ENCODE measurements at places on chromosomes 3 and 15.
A peak's percentile ranks its signal among the peaks of the same experiment; 100 is the strongest.

GRCh38 chr15:39736412-39737195 lies 46.0 kb downstream of the FSIP1 start:
- no peak for DNase-seq

- peak; percentile 9 for DNase-seq
These were observed 135.1 kb downstream of the KCNMB2 start for GRCh38 chr3:178671377-178671776.

DNA sequence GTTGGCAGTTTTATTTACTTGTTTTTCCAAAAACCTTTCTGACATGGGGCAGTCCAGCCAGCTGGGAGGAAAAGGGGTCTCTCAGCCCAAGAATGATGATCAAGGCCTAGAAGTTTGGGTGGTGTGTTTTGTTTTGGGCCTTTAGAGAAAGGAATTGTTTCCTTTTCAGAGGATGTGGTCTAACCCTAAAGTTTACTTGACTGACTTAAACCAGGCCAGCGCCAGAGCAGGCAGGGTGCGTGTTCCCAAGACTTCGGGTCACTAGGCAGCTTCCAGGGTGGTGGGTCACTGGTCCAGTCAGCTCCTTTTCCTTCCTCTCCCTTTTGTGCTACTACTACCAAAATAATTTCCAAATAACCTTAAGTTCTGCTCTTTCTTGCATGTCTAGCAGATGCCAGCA lies 4.9 kb downstream of the FLNB start:
- no peak for DNase-seq

GRCh38 chr3:41320953-41321641 lies 121.8 kb downstream of the CTNNB1 start:
- DNase-seq = no peak

DNA sequence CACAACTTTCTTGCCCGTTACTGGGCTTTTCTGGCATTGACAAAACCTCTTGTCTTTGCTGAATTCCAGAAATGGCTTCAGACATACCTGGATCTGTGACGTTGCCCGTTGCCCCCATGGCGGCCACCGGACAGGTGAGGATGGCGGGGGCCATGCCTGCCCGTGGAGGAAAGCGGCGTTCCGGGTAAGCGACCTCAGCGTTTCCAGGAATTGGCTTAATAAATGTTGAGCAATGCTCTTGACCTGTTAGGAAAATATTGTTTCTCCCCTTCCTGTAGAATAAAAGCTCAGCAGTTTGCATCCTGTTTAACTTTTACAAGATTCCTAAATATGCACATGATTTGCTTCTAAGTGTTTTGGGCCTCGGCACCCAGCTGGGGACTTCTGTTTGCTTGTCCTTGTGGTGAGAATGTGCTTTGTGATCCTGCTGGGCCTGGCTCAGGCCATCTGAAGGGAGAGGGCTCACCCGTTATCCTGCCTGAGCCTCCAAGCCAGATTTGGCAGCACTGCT lies 46.7 kb downstream of the ARNT2 start:
- no peak for DNase-seq

- no peak for DNase-seq
These were observed 459.6 kb downstream of the NLGN1 start for GRCh38 chr3:173857154-173857553.

DNA sequence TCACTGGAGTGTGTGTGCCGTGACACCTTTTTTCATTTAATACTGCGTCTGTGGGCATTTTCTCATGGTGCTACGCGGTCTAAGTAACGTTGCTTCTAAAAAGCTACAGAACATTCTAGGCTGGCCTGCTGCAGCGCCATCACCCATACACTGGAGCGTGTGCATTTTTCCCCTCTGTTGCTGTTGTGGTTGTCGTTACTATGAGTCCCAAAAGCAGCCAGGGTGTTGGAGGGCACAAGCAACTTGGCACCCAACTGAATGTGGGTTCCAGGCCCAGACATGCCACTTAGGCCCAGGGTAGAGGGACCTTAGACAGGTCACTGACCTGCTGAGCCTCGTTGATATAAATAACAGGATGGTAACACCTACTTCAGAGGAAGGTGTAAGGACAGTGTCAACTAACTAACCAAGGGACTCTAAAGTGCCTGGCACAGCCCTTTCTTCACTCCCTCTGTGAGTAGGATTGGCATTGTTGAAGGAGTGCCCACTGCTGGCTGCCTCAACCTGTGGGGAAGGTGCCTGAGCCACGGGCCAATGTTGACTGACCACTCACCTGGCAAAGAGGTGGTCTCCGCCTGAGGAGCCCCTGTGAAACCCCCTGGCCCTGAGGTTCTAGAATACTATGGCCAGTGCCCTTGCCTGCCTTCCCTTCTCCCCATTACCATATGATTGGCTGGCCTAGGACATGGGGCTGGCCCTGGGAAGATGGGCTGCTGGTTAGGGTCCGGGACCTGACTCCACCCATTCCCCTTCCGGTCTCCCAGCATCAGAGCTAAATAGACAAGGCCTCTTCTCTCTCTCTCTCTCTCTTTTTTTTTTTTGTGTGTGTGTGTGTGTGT lies 3.5 kb downstream of the CSK start:
- DNase-seq = no peak

DNA sequence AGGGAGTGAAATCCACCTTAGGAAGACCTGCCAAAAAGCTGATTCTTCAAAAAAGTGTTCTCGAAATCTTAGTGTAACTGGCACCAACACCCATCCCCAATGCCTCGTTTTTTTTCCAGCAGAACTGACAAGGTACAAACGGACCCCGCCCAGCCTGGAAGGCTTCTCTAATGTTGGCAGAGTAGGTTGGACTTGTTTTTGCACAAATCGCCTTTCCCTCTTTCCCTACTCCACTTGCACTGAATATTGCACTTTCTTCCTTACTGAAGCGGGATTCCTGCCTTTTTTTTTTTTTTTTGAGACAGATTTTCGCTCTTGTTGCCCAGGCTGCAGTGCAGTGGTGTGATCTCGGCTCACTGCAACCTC lies 544 bp upstream of the TIMMDC1 start:
- DNase-seq = peak; percentile 18

GRCh38 chr3:71360764-71361163 lies 222.8 kb downstream of the FOXP1 start:
- DNase-seq = no peak

DNA sequence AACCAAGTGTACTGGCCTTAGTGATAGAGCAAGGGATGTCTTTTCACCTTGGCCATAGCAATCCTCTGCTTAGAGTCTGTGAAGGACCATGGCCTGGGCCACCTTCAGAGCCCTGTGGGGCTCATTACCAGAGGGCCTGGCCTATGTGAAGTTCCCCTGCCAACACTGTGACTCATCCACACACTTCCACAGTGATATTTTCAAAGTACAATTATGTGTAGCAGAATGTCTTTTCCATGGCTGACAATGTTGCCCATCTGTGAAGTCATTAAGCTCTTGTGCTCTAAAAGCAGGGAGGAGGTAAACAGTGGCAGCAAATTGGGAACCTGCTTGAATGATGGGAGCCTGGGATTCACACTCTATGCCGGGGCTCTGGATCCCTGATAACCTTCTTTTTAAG lies 12.2 kb upstream of the CACNA1D start:
- DNase-seq = no peak

GRCh38 chr3:171770689-171771620 lies 39.3 kb downstream of the PLD1 start:
- DNase-seq = peak; percentile 46

DNA sequence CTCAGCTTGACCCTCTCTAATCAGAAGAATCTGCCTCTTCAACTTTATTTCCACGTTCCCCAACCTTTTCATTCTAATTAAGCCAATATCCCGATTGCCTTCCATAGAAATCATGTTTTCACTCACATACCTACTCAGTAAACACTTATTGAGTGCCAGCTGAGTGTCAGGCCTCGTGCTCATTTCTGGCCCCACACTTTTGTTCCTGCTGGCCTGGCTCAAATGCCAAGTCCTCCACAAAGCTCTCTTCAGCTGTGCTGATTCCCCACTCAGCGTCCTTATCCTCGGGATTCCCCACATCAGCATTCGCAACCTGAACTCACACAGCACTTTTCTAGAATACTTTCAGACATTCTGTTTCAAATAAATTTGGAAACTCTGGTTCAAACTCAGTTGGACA lies 68.9 kb downstream of the THBS1 start:
- DNase-seq = no peak

GRCh38 chr3:15955968-15956367 lies 158.2 kb upstream of the ANKRD28 start:
- no peak for DNase-seq

- DNase-seq = no peak
These were observed 67.2 kb downstream of the DHX30 start for GRCh38 chr3:47870156-47870555.

DNA sequence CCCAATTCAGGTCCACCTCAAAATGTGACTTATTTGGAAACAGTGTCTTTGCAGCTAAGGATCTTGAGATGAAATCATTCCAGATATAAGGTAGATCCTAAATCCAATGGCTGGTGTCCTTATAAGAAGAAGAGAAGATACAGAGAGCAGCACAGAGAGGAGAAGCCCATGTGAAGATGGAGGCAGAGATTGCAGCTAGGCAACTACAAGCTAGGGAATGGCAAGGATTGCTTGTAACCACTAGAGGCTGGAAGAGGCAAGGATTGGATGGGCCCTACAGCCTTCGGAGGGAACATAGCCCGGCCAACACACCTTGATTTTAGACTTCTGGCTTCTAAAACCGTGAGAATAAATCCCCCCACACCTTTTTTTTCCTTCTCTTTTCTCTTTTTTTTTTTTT lies 38.5 kb downstream of the SYN2 start:
- no peak for DNase-seq

Measured in NCI-H2227 treated with DMSO at 0.1 percent for 48 hours (cell line).